ENCODE measurements at places on chromosomes 4 and X.
A peak's percentile ranks its signal among the peaks of the same experiment; 100 is the strongest.

- H3K27ac ChIP-seq = no peak overlapping the region
- DNase-seq = no peak
- H3K4me3 ChIP-seq = no peak overlapping the region
- no peaks in the 10 kb centered on the region for H3K27me3 ChIP-seq
- no peaks in the 10 kb centered on the region for H3K36me3 ChIP-seq
Observed at GRCh38 chr4:86036736-86037135, 323.1 kb downstream of the MAPK10 start.

GRCh38 chr4:156388826-156389225 is 435.2 kb upstream of the CTSO start:
- no peaks in the 10 kb centered on the region for H3K4me1 ChIP-seq
- no peak overlapping the region for H3K4me3 ChIP-seq
- H3K27ac ChIP-seq = no peak overlapping the region
- H3K36me3 ChIP-seq = no peaks in the 10 kb centered on the region

DNA sequence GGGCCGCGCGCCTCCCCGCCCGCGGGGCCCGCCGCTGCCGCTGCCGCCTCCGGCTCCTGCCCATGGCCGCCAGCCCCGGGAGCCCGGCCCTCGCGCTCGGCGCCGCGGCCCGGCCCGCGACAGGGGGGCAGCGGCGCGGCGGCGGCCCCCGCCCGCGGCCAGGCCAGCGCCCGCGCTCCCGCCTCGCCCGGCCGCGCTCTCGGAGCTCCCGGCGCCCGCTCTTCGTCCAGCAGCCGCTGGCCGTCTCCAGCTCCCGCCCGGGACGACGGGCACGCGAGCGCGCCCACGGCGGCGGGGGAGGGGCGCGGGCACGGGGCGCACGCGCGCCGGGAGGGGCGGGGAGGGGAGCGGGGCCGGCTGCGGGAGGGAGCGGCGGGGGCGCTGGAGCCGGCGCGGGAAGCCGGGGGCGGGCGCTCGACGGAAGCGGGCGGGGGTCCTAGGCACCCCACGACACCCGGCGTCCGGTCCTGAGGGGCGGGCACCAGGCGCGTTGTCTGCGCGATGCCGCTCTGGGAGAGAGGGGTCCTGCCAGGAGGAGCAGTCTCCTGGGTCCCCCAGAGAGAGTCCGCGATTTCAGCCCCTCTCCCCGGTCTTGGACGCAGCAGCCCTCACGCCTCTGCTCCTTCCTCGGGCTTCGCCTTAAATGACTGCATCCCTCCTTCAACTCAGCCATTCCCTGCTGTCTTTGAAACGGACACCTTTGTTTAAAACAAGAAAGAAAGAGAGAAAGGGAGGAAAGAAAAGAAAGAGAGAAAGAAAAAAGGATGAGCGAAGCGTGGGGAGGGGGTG is 490 bp upstream of the PDZD4 start:
- no peaks in the 10 kb centered on the region for H3K36me3 ChIP-seq
- H3K27ac ChIP-seq = no peak overlapping the region

DNA sequence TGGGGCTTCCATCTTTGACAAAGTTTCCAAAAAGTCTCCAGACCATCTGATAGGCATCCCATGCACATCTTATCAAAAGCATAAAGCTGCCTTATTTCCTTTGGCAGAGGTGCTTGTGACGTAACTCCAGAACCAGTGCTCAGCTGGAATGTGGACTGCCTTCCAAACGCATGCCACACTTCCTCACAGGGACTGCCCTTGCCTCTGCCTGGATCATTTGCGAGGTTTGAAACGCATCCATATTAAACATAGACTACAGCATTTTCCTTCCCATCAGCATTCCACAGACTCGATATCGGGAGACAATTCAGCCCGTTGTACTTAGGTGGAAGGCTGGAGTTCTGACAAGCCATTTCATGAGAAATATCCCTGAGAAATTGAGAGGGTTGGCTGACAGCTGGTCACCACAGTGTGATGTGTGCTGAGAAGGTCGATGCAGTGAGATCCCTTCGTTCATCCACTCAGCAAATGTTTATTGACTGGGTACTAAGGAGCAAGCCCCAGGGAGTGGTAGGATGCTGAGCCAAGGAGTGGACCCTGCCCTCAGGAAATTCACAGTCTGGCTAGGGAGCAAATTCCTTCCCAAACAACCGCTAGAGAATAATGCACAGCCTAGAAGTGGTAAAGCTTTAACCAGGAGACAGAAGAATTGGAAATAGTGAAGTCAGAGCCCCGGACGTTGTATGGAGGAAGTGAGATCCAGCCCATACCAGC is 376.0 kb downstream of the BCOR start:
- H3K36me3 ChIP-seq = no peaks in the 10 kb centered on the region
- H3K27me3 ChIP-seq = no peaks in the 10 kb centered on the region

DNA sequence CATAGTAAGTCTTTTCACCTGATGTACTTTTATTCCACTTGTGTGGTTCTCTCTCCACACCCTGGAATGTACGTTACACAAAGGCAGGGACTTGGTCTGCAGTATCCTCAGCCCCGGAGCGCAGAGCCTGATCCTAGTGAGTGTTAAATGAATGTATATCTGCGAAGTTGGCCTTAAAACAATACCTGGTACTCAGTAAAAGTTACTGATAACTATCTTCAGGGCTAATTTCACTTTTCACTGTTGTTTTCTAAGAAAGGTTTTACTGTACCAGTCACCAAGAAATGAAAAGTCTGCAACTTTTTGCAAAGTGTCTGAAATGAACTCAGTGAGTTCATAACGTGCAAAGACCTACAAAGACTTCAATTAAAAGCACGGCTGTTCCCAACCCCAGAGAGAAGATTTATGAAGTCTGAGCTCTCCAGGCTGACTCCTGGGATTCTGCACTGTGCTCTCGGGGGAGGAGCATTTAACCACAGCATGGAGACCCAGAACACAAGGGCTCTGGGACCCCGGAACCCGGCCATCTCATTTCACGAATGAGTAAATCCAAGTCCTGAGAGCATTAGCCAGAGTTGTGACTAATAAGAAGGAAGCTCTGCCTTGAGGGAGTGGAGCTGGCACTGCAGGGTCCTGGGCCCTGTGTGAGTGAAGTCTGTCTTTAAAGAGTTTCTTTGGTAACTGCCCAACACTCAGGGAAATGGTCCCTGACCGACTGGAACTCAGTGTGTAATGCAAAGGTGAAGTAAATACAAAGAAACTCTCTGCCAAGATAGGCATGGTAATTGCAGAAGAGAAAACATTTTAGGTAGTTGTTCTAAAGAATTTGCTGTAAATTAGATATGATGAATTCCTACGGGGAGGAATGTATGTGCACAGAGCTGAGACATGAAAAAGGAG is 165.8 kb downstream of the NSUN7 start:
- no peaks in the 10 kb centered on the region for H3K27me3 ChIP-seq
- no peak for DNase-seq
- H3K4me3 ChIP-seq = no peak overlapping the region
- H3K36me3 ChIP-seq = no peaks in the 10 kb centered on the region
- H3K4me1 ChIP-seq = no peaks in the 10 kb centered on the region
- no peak overlapping the region for H3K27ac ChIP-seq

- H3K4me3 ChIP-seq = no peak overlapping the region
- peaks cover 3% of the 10 kb centered on the region for H3K4me1 ChIP-seq
- H3K27ac ChIP-seq = no peak overlapping the region
- H3K36me3 ChIP-seq = no peaks in the 10 kb centered on the region
- no peak for DNase-seq
Observed at GRCh38 chrX:47316276-47317025, 53.9 kb upstream of the ZNF157 start.

DNA sequence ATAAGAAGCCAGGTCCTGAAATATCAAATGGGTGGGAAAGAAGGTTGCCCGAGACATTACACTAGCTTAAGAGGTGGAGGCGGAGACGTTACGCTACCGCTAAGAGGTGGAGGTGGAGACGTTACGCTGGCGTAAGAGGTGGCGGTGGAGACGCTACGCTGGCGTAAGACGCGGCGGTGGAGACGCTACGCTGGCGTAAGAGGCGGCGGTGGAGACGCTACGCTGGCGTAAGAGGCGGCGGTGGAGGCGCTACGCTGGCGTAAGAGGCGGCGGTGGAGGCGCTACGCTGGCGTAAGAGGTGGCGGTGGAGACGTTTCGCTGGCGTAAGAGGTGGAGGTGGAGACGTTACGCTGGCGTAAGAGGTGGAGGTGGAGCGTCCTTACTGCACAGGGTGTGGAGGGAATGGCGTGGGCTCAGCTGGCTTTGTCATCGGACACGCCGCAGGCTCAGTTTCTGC is 12.8 kb downstream of the CYP4V2 start:
- peak overlapping the region; percentile 95 for H3K27ac ChIP-seq
- H3K36me3 ChIP-seq = peaks cover 2% of the 10 kb centered on the region
- H3K4me3 ChIP-seq = peak overlapping the region; percentile 49
- H3K4me1 ChIP-seq = no peaks in the 10 kb centered on the region
- peak; percentile 71 for DNase-seq

DNA sequence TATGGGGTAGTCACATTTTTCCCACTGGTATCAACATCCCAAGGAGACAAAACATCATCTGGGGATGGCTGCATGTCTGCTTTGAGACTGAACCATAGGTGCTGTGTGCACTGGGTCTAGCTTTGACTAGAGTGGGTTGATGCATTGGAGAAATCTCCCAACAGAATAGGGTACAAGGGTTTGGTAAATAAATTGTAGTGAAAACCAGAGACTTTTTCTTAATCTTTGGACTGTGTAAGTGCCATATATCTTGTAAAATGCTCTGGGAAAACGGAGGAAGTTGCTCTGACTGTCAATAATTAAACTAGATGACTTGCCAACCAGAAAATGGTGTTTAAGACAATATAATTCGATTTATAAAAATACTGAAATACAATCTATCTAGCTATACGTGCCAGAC is 1064.0 kb upstream of the SLIT2 start:
- H3K36me3 ChIP-seq = no peaks in the 10 kb centered on the region
- no peak for DNase-seq
- no peaks in the 10 kb centered on the region for H3K27me3 ChIP-seq
- H3K27ac ChIP-seq = no peak overlapping the region

- no peaks in the 10 kb centered on the region for H3K4me1 ChIP-seq
- no peak for DNase-seq
- H3K36me3 ChIP-seq = no peaks in the 10 kb centered on the region
- H3K27me3 ChIP-seq = no peaks in the 10 kb centered on the region
- H3K27ac ChIP-seq = no peak overlapping the region
Observed at GRCh38 chr4:168082379-168082778, 10.0 kb upstream of the ANXA10 start.

- no peak overlapping the region for H3K27ac ChIP-seq
- DNase-seq = no peak
- no peak overlapping the region for H3K4me3 ChIP-seq
- no peaks in the 10 kb centered on the region for H3K4me1 ChIP-seq
- H3K36me3 ChIP-seq = no peaks in the 10 kb centered on the region
Observed at GRCh38 chrX:103398421-103398864, 22.1 kb downstream of the BEX3 start.

DNA sequence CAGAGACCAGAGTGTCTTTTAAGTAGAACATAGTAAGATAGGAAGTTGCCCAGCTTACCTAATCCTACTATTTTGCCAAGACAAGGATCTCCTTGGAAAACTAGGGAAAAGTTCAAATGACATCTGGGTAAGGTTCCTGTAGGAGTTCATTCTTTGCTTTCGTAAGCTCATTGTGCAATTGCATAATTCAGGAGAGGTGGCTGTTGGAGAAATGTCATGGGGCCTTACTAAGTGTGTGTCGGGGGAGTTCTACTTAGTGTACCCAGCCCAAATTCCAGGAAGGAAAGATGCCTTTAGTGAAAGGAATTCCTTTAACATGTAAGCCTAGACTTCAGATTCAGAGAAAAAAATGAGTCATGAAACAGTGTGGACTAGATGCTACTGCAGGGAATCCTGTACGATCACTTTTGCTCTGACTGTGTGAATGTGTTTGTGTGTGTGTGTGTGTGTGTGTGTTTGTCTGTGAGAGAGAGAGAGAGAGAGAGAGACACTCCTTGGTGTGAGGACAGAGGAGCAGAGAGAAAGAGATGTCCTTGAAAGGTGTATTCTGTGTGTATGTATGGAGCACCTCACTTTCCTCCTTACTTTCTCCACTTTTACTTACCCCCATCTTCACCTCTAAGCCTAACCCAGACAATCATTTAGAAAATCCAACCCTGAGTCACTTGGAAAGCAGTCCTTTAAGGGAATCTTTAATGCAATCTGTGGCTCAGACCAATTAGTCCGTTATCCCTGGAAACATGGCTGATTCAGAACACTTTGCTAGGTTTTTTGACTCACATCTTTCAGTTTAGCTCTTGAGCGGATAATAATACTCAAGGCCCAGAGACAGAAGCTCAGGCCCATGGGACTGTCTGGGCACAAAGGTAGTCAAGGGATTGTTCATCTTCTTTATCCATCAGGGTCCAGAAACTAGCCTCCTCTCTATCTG is 114.5 kb upstream of the ACSL4 start:
- H3K27me3 ChIP-seq = no peaks in the 10 kb centered on the region
- H3K36me3 ChIP-seq = no peaks in the 10 kb centered on the region
- H3K27ac ChIP-seq = no peak overlapping the region
- no peak overlapping the region for H3K4me3 ChIP-seq
- H3K4me1 ChIP-seq = no peaks in the 10 kb centered on the region

DNA sequence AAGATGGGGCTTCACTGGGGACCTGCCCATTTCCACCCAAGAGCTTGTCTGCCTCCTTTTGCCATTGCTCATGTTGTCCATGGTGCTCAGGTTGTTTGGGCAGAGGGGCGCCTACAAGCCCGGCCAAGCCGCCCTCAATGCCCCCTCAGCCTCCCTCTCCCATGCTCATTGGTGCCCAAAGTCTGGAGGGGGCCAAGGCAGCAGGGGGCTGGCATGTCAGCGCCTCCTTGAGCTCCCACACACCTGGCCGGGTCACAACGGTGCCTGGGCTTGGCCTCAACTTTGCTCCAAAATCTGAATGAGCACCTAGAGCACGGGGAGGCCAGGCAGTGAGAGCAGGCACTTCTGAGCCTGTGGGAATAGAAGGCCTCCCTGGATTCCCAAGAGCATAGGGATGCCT is 1598.8 kb downstream of the PCDH7 start:
- no peaks in the 10 kb centered on the region for H3K36me3 ChIP-seq
- H3K27ac ChIP-seq = no peak overlapping the region
- no peaks in the 10 kb centered on the region for H3K27me3 ChIP-seq
- no peak overlapping the region for H3K4me3 ChIP-seq
- DNase-seq = no peak
- no peaks in the 10 kb centered on the region for H3K4me1 ChIP-seq

- no peak for DNase-seq
- H3K4me1 ChIP-seq = no peaks in the 10 kb centered on the region
- no peaks in the 10 kb centered on the region for H3K36me3 ChIP-seq
- no peaks in the 10 kb centered on the region for H3K27me3 ChIP-seq
- H3K4me3 ChIP-seq = no peak overlapping the region
Observed at GRCh38 chr4:104593019-104593418, 98.3 kb upstream of the CXXC4 start.

DNA sequence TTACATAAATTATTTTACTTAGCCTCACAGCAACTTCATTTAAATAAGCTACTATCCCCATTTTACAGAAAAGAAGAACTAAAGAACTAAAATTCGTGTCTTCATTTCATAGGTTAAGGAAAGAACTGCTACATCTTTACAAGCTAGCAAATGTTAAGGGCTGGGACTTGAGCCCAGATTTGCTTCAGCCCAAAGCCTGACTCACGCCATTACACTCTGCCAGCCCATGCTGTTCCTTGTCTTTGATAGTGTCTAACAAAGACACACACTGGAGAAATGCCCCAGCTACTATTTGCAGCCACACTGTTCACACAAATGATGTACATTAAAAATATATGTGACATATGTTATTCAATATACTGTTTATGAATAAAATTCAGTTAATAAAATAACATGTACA is 29.0 kb upstream of the ERVMER34-1 start:
- H3K27me3 ChIP-seq = peaks cover 11% of the 10 kb centered on the region
- H3K36me3 ChIP-seq = no peaks in the 10 kb centered on the region
- no peak overlapping the region for H3K27ac ChIP-seq
- H3K4me1 ChIP-seq = no peaks in the 10 kb centered on the region

- H3K27me3 ChIP-seq = no peaks in the 10 kb centered on the region
- H3K36me3 ChIP-seq = no peaks in the 10 kb centered on the region
- DNase-seq = no peak
- no peaks in the 10 kb centered on the region for H3K4me1 ChIP-seq
Observed at GRCh38 chr4:12270546-12270945, 841.9 kb upstream of the HS3ST1 start.
